Stimulated activated CD8-positive, alpha-beta memory T cell treated with anti-CD3 and anti-CD28 coated beads, Interleukin-7, amount 100 ng/mL, for 1 hour (primary cell): ENCODE measurements at places on chromosomes 3 and 15.

GRCh38 chr3:168424059-168424734, 328.5 kb upstream of the GOLIM4 start:
- no peak for DNase-seq

DNA sequence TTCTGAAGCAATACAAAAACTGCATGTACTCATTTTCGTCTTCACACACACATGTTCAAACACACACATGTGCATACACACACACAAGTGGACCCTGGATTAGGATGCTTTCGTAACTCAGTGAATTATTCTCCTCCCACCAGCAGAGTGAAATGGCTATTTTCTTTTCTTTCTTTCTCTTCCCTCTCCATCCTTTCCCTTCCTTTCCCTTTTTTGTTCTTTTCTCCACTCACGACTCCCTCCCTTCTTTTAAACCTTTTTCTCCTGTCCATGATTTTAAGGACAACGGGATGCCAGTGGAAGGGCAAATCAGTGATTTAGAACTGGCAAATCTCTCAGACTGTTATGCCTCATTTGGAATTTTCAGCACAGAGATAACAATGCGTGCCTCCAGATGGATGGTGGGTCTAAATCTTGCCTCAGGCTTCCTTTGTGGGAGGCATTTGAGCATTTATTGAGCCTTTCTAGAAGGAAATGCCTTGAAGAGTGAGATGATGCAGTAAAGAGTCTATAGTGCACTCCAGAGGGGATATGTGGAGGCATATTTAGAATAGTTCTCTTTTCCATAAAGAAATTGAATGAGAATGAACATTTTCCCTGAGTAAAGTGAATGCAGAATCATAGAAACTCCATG, 130.4 kb upstream of the SLC7A14 start:
- DNase-seq: no peak

GRCh38 chr3:50161320-50161719, 6.2 kb downstream of the SEMA3F start:
- DNase-seq: no peak

DNA sequence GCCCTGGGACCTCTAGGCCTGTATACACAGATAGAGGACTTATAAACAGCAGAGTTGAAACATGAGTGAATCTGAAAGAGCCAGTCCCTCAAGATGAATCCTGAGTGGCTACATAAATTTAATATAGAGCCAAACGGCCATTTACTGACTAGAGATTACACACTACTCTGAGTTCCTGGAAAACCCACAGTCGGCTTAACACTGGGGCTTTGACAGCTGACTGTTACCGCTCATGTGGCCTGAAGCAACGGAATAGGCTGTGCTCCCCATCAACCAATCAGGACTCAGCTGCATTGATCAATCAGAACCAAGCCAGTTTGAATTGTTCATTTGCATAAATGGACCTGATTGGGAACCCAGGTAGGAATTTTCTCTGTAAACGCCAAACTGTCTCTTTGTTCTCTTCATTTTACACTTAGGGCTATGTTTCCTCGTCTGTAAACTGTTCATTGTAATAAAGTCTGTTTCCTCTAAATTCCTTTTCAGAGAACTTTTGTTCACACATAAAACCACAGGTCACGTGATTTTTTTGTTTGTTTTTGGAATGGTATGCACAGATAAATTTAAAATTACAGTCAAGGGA, 40.5 kb downstream of the CCNL1 start:
- DNase-seq: no peak

- no peak for DNase-seq
Observed at GRCh38 chr3:168839653-168840052, 743.9 kb upstream of the GOLIM4 start.
